ENCODE measurements at places on chromosomes 2 and 18.

GRCh38 chr2:241035142-241035817 lies 36.9 kb downstream of the SNED1 start:
- no peak for DNase-seq

DNA sequence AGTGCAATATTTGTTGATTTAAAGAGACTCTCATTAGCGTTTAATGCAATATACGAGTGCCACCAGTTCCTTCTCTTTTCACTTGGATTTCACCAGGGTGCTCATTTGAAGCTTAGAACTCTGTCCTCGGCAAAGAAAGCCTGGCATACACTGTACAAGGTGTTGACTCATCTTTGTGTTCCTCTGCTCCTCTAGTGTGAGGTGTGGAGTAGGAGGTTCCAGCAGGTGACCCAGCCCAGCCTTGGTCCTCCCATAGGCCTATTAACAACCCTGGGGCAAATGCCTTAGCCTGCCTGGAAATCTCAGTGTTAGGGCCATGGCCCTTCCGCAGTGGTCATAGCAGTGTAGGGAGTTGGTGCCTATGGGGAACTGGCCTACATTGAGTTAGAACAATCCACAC lies 20.1 kb downstream of the BCL2L11 start:
- DNase-seq: no peak

GRCh38 chr2:222861411-222862105 lies 722 bp downstream of the ACSL3 start:
- no peak for DNase-seq

DNA sequence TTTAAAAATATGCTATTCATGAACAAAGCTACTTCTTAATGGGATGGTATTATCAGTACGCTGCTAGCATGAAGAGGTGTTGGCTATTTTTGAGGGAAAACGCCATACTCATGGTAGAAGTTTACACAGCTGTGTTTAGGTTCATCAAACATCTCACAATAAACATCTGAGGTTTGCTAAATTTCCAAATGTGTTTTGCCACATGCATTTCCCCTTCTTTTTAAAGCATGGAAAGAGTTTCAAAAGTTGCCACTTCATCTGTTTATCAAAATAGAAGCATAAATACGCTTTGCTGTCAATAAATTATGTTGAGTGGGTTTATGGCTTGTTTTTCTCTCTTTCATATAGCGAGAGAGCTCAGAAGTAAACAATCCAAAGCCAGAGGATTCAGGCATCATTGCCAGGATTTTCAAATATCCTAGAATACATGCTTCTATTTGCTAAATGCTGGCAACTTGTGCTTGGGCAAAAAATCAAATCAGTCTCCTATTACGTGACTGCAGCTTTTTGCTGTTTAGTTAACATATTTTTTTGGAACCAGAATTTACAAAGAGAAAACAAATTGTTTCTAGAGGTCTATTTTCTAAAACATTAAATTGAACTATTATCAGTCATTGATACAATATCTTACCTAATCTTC lies 1919.9 kb upstream of the LRRTM1 start:
- DNase-seq: no peak

Measured in left renal pelvis (tissue), 4 donors.